ENCODE measurements at places on chromosomes 16 and 17.

DNA sequence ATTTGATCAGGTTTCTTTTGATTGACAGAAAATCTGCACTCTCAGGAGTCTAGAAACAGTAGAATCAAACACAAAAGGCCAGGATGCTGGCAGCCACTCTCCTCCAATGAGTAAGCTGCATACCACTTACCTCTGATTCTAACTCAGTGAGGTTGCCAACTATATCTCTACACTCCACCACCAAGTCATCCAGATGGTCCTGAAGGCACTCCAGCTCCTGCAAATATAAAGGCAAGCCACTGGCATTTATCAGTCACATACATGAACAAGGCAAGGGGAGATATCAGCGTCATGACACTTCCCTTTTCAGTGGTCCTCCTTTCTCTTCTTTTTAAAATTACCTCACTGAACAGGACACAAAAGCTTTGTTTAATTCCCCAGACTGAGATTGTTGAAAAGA, 53.1 kb upstream of the CLEC18B start:
- DNase-seq: no peak

- no peak for DNase-seq
Measured at GRCh38 chr16:57279780-57280638, 4.5 kb downstream of the PLLP start.

- DNase-seq: no peak
Measured at GRCh38 chr16:73171380-73171779, 123.5 kb upstream of the ZFHX3 start.

GRCh38 chr17:35893751-35894150, 13.6 kb upstream of the CCL5 start:
- no peak for DNase-seq

DNA sequence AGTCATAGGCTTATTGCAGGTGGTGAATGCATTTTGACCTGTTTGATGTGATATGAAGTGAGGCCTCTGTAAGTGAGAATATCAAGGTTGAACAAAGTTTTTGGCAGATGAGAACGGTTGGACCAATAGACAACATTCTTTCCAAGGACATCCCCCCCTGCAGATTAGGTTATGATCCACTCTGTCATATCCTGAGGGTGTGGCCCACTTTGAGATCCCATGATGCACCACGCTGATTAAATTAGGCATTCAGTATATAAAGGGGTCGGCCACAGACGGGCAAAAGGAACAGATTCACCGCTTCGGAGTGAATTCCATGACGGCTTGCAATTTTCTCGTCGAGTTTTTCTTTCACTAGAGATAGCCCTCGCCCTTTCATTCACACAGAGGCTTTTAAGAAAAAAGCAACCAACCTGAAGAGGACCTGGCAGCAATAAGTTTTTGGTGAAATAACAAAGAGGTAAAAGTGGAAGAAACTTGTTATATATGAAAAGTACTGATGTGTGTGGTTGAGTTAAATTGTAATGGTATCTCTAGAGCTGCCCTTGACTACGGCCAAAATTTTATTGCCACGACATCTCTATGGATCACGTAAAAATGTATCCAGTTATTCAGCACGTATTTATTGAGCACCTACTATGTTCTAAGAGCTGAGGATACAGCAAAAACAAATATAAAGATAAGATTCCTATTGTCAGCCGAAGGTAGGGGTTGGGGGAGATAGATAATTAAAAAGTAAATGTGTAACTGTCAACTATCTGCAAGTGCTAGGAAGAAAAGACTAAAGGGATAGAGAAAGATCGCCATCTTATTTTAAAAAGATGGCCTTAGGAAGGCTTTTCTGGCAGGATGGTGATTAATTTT, 1.7 kb upstream of the RBBP6 start:
- no peak for DNase-seq

DNA sequence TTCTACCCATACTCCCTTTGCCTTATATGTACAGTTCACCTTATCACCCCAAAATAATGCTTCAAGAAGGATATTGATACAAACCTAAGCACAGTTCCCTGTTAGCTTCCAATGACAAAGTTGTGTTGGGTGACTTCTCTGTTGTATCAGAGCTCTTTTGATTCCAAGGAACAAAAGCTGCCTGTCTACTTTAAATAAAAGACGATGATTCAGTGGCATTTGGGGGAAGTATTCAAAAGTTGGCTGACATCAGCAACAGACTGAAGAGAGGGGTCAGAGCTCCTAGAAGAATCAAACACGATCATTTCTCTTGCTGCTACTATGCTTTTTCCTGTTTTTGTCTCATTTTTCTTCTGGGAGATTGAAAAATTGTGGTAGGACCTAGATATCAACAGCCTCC, 69.4 kb upstream of the CA10 start:
- DNase-seq: no peak

DNA sequence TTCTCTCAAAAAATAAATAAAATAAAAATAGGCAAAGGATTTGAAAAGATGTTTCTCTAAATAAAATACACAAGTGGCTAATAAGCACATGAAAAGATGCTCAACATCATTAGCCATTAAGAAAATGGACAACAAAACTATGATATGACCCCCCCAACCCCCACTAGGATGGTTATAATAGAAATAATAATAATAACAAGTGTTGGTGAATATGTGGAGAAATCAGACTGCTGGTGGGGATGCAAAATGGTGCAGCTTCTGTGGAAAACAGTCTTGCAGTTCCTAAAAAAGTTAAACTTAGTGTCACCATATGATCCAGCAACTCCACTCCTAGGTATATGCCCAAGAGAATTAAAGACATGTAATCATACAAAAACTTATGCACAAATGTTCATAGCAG, 9.0 kb upstream of the MYCBPAP start:
- DNase-seq: no peak

DNA sequence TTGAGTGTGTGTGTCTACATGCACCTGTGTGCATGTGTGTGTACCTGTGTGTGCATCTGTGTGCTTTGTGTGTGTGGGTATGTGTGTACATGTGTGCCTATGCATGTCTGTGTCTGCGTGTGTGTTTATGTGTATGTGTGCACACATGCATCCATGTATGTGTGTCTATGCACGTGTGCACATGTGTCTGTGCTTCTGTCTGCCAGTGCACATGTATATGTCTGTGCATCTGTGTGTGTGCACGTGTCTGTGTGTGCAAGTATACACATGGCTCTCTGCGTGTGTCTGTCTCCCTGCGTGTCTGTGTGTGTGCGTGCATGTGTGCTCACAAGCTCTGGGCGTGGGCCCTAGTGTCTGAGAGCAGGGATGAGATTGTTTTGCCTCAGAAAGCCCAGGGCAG, 85.3 kb upstream of the SEC14L1 start:
- DNase-seq: no peak

- DNase-seq: no peak
Measured at GRCh38 chr17:75288770-75289114, 491 bp downstream of the SLC25A19 start.

DNA sequence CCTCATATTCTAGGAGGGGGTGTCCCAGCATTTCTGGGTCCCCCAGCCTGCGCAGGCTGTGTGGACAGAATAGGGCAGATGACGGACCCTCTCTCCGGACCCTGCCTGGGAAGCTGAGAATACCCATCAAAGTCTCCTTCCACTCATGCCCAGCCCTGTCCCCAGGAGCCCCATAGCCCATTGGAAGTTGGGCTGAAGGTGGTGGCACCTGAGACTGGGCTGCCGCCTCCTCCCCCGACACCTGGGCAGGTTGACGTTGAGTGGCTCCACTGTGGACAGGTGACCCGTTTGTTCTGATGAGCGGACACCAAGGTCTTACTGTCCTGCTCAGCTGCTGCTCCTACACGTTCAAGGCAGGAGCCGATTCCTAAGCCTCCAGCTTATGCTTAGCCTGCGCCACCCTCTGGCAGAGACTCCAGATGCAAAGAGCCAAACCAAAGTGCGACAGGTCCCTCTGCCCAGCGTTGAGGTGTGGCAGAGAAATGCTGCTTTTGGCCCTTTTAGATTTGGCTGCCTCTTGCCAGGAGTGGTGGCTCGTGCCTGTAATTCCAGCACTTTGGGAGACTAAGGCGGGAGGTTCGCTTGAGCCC, 11.6 kb downstream of the STH start:
- DNase-seq: no peak

GRCh38 chr17:31099016-31099415, 4.2 kb downstream of the NF1 start:
- DNase-seq: no peak

DNA sequence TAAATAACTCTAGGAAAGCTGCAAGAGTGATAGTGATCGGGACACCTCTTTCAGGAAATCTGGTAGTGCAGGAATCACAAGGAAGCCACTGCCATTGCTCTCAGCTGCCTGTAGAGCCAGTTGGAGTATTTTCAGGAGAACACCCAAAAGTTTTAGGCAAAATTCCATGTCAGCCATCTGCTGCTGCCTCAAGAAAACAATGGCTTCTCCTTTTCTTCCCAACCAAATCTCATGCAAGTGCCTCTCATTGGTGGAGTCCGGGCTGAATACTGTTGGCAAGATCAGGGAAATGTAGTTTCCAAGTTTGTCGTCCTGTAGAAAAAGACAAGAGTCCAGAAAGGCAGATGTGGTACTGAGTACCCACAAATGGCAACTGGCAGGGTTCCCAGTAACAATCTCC, 54.9 kb upstream of the TANC2 start:
- DNase-seq: no peak

DNA sequence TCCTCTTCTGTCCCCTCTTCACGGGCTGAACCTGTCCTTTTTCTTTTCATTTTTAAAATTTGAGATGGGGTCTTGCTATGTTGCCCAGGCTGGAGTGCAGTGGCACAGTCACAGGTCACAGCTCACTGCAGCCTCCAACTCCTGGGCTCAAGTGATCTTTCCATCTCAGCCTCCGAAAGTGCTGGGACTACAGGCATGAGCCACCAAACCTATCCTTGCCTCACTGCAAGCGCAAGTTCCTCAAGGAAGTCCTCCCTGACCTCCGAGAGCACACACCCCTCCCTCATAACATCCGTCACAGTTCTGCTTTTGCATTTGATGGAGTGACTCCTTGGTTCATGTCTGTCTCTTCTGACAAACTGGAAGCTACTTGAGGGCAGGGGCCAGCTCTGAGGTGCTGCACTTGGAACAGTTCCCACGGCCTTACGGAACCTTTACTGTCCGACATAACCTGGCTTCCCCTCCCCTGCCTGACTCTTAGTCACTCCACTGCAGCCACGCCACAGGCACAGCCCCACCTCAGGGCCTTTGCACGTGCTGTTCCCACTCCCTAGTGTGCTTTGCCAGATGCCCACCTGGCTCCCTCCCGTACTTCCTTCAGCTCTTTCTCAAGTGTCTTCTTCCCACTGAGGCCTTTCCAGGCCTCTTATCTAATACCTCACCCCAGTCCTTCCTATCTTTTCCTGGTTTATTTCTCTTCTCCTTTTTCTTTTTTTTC, 4.4 kb downstream of the TBX6 start:
- no peak for DNase-seq

- no peak for DNase-seq
Measured at GRCh38 chr17:73550556-73550955, 93.7 kb downstream of the SDK2 start.

DNA sequence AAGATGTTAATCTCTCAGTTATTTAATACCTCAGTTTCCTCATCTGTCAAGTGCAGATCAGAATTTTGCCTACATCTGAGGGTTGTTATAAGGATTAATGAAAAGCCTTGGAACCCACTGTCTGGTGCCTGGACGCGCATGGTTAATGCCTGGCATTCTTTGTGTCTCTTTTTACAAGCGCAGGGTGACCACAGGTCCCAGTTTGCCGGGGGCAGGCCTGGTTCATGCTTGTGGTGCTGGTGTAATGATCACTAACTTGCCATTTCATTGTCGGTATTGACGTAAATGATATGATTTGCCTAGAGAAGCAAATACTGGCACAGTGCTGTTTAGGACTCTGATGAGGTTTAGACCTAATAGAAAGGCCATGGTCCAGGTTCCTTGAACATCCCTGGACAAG, 23.1 kb downstream of the MRC2 start:
- no peak for DNase-seq

DNA sequence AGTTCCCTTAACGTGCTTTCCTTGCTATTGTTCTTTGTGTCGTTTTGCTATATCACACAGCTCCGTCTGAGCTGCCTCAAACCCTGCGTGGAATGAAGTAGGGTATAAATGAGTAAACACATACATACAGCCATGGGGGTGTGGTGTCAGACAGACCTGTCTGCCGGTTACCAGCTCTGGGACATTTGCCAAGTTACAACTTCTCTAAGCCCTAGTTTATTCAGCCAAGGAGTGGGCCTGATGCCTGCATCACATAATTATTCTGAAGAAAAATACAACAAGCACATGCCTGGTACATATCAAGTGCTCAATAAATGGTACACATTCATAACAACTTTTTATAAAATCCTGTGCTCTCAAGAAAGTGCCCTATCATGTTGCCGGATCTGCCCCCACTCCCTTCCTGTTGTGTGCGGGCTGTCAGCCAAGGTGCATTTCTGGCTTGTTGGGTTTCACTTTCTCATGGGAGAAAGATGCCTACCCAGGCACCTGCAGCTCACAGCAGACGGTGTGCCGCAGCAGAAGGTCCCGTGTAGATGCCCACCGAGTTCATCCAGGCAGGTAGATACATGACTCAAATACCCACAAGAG, 30.5 kb downstream of the SMPD3 start:
- DNase-seq: no peak

GRCh38 chr17:64244165-64244564, 18.9 kb downstream of the TEX2 start:
- DNase-seq: no peak

GRCh38 chr17:50778988-50779387, 11.7 kb upstream of the ANKRD40CL start:
- no peak for DNase-seq

GRCh38 chr16:314795-315299, 31.9 kb downstream of the PDIA2 start:
- DNase-seq: no peak

GRCh38 chr17:1754430-1755112, 7.3 kb upstream of the SERPINF1 start:
- no peak for DNase-seq

DNA sequence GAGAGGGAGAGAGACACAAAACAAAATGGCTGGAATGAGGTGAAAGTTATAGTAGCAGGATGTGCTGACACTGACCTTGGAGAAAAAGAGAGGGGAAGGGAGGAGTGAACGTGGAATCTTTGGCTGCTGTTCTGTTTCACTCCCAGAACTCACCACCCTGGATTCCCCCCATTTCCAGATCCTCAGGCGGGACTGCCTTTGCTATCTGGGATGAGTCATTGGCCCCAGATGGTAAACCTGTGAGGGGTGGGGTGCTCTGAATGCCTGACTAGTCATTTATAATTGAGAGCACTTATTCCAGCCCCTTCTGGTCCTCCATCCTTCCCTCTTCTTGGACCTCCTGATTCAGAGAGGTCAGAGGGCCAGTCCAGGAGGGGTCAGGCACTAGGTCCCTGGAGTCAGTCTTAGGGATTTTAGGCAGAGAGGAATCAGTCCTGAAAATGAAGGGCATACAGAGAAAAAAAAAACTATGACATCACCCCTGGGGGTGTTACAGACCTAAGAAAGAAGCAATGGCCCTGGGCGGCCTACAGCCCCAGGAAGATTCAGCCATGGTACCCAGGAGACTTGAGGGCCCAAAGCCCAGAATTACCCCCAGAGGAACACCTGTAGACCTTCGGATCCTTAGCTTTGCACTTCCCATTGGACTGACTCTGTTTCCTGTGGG, 2.2 kb upstream of the ZG16 start:
- no peak for DNase-seq
